ENCODE measurements at places on chromosomes 16 and 17.

- DNase-seq = no peak
Observed at GRCh38 chr16:57373117-57373947, 1.0 kb downstream of the CX3CL1 start.

DNA sequence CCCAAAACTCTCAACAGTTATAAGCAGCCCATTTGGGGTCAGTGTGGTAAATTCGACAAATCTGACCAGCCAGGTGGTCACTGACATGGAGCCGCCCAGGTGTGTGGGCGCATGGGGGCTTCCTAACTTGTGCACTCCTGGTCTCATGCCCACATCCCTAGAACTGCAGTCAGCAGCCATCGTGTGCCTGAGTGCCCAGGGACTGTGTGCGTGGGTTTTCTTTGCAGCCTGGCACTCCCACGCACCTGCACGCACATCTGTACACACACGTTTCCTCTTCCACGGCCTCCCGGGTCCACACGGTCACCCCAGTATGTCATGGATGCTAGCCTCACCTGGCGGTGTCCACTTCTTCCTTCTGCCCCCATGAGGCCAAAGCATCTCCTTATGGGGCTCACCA lies 38.9 kb upstream of the ZC3H18 start:
- no peak for DNase-seq

DNA sequence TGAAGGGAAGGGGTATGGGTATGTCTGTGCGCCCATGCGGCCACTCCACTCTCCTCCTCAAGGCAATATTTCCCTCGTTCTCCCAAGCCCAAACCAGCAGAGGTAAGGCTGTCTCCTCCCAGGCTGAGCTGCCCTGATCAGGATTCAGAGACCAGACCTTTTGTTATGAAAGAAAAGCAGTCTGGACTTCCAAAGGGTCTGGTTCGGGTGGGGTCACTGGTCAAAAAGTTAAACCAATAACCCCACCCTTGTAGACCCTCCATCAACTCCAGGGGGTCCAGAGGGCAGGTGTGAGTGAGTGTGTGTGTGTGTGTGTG lies 5.7 kb upstream of the DLX4 start:
- DNase-seq = no peak

GRCh38 chr17:683499-684254 lies 31.0 kb downstream of the VPS53 start:
- DNase-seq = no peak

- DNase-seq = no peak
Observed at GRCh38 chr17:20988001-20988636, 54.7 kb downstream of the USP22 start.

Measured in endothelial cell of umbilical vein (primary cell).